ENCODE measurements at places on chromosomes 13 and 19.

GRCh38 chr13:28392896-28393505 lies 101.9 kb downstream of the FLT1 start:
- no peak for DNase-seq

DNA sequence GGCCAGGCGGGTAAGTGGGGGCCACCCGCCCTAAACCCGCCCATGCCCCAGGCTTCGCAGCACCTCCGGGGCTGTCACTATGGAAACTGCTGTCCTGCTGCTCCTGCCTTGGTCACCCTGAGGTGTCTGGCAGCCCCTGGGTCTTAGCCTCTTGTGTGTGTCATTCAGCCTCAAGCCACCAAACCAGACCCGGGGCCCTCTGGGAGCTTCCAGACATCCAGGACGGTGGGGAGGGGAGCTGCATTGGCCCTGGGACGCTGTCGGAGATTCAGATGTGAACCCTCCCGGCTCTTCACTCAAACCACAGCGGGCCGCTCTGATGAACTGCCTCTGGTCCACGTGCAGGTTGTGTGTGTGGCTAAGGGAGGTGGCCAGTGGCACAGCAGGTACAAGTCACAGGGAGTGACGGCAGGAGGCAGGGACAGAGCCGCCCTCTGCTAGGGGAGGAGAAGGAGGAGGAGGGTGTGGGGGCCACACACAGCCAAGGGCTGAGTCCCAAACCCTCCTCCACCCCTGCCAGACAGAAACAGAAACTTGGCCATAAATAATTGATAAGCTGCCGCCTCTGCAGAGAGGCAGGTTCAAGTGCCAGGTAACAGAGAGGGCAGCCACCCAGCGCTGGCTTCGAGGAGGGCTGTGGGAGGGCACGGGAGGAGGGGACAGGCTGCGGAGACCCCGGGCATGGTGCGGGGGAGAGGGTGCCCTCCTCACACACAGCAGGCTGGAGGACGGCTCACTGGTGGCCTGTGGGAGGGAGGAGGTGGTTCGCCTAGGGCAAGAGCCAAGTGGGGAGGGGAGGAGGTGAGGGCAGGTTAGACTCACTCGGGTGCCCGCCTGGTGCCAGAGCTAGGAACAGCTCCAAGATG lies 8.0 kb downstream of the NANOS3 start:
- no peak for DNase-seq

- DNase-seq = no peak
These were observed 200.9 kb upstream of the TMTC4 start for GRCh38 chr13:100875392-100876043.

DNA sequence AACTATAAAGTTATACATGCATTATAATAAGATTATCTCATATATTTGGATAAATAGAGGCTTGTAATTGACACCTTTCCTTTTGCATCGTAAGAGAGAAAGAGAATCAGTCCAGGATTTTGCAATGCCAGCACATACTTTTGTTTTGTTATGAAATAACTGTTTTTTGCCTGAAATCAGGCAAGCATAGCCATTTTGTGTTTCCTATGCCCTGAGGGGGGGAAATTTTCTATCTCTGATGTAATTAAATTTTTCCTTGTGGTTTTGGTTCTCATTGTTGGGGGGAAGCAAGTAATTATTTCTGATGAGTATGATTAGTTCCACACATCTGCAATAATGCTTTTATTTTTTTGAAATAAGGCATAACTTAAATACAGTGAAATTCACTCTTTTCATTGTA lies 229.4 kb downstream of the NDFIP2 start:
- DNase-seq = no peak

GRCh38 chr13:87003265-87003664 lies 667.9 kb upstream of the SLITRK5 start:
- DNase-seq = no peak

DNA sequence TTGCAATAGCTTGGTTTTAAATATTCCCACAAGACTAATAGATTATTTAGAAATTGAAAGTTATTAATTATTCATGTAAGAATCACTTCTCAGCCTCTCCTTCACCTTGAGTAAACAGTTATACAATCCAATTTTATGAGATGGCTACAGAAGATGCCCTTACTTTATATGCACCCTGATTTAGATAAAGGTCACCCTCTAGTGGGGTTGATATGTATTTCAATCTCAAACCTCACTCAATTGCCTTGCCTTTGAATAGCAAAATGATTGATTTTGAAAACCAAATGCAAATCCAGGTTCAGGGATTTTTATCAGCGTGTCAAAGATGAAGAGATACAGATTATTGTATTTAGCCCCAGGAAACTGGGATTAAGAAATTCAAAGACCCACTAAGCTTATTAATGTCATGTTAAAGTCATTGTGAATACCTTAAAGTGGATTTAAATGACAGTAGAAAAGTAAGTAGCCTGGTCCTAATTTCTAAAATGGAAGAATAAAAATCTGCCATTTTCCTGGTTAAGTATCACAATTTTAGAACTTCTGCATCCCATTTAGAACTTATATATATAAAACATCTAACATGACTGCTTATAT lies 305.1 kb downstream of the ITGBL1 start:
- no peak for DNase-seq

DNA sequence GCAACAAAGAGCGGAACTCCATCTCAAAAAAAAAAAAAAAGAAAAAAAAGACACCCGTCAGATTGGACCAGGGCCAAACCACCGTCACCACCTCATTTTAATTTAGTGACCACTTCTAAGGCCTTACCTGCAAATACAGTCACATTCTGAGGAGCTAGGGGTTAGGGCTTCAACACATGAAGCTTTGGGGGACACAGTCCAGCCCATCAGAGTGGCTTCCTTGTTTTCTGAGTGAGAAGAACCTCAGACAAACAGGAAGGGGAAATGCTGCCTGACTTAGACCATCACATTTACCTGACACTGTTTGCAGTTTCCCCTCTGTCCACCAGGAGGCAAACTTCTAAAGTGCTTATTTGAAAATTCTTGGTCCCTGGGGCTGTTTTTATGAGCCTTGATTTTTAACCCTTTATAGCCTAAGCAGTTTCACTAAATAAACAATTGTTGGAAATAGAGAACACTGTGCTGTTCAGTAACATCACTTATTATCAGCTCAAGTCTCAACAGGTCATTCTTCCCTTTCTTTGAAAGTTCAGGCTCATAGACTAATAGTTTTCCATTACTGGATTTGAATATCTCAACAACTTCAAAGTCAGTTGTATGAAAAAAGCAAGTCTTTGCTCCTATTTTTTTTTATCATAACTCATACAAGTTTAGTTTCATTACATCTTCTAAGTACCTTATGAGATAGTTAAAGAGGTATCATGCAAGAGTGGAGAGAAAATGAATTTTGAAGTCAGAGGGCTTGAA lies 74.9 kb upstream of the WASF3 start:
- peak; percentile 24 for DNase-seq

GRCh38 chr19:36256853-36257519 lies 42.1 kb downstream of the ZNF146 start:
- DNase-seq = no peak

- no peak for DNase-seq
These were observed 37.8 kb downstream of the OLFM4 start for GRCh38 chr13:53066411-53066810.

DNA sequence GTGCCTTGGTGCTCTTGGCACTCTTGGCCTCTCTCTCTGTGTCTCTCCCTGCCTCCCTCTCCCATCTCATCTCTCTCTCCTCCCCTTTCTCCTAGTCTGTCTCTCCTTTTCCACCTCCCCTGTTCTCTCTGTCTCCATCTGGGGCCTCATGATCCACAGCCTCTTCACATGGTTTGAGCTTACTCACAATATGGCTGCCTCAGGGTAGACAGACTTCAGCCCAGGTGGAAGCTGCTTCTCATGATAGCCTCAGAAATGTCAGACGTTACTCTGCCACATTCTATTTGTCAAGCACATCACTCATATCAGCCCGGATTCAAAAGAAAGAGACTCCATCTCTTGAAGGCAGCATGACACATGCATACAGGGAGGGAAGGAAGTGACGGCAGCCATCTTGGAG lies 18.4 kb upstream of the S1PR4 start:
- no peak for DNase-seq

DNA sequence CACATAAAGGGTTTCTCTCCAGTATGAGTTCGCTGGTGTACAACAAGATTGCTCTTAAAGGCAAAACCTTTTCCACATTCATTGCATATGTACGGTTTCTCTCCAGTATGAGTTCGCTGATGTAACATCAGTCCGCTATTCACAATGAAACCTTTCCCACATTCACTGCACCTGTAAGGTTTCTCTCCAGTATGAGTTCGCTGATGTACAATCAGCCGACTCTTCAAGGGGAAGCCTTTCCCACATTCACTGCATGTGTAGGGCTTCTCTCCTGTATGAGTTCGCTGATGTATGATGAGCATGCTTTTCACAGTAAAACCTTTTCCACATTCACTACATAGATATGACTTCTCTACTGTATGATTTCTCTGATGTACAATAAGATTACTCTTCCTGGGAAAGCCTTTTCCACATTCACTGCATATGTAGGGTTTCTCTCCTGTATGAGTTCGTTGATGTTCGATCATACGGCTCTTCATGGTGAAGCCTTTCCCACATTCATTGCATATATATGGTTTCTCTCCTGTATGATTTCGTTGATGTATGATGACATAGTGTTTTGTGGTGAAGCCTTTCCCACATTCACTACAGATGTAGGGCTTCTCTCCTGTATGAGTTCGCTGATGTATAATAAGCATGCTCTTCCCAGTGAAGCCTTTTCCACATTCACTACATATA lies 6.0 kb upstream of the ZNF614 start:
- no peak for DNase-seq

DNA sequence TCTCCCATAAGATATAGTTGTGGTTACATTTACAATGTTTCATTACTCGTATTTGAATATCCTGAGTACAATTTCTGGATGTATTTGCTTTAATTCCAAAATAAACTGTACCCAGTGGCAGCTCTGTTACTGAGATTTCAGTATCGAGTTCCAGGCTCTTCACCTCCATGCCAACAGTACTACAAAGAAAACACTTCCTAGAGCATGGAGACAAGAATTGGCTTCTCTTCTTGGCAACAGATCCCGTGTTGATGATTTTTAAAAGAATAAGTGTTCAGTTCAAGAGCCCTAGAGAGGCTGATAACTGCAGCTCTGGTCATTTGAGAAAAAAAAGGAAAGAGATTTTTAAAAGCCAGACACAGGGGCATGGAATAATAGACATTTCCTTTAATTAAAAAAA lies 302.8 kb downstream of the EFNB2 start:
- no peak for DNase-seq

- no peak for DNase-seq
These were observed 50.1 kb upstream of the FREM2 start for GRCh38 chr13:38636761-38637160.

GRCh38 chr19:658916-659839 lies 3.8 kb downstream of the RNF126 start:
- DNase-seq = no peak

DNA sequence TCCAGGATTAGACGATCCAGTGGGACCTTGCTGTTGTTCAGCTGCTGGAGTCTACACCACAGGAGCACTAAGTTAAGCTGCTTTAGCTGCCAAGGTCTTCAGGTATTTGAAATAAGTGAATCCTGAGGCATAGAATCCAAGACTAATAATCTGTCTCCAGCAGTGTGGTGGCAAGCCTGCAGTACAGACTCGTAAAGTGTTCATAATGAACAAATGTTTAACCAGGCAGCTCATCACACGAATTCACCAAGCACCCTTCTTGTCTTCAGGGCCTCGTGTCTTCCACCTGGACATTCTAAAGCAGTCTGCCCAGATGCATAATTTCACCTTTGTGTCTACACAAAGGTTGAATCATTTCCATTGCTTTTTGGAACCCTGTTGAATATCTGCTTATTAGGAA lies 5.3 kb downstream of the ATP11A start:
- no peak for DNase-seq

GRCh38 chr13:31081316-31081715 lies 80.4 kb downstream of the HSPH1 start:
- DNase-seq = no peak

GRCh38 chr19:54391589-54392061 lies 23.6 kb upstream of the TTYH1 start:
- DNase-seq = no peak
